ENCODE measurements at places on chromosomes 6 and 20.

DNA sequence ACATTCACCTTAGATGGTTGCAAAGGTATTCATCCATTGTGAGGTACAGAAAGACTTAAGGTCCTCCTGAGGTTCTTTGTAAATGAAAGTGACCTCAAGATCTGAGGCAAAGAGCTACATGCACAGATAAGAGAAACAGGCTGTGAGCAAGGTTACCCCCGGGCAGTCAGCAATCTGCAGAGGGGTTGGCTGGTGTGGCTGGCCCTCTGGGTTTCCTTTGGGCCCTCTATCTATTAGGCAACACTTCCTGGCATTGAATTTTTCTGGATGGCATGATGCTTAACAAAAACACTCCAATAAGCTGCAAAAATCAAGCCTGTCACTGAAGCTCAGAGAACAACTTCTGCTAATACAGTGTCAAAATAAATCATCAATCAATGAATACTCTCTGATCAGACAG lies 48.9 kb upstream of the RALGAPA2 start:
- DNase-seq = no peak

DNA sequence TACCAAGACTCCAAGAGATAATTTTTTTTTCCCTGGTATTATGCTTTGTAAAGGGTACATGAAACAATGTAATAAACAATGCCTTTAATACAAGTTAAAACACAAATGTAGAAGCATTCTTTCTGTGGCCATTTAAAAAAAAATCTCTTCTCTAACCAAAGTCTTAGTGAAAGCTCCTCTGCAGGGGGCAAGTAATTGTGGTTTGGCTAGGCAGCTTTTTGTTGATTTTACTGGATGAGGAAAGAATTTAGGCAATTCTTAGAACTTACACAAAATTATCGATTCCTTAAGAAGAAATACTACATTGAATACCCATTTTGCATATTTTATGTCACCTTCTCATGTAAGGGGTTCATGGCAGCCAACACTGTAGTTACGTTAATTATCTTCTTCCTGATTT lies 12.4 kb downstream of the TFB1M start:
- no peak for DNase-seq

DNA sequence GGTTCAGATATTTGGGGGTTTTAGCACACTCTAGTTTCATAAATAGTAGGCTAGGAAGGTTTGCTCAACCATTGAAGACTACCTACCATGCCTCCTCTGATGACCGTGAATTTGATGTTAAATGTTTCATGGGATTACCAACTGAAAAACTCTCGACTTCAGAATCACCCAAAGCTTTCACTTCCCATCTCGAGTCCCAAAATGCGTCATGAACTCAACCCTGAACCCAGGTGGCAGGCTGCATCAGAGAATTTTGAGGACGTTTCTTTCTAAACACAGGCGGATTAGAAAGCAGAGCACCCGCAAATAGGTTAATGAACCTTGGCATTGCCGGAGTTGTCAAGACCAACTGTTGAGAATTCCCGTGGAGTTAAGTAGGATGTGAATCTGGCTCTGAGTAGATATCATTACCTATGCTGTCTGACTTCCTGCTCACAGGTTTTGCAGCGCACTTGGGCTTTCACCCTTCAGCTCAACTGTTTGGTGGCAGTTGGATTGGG lies 98.4 kb upstream of the ADTRP start:
- DNase-seq = no peak

DNA sequence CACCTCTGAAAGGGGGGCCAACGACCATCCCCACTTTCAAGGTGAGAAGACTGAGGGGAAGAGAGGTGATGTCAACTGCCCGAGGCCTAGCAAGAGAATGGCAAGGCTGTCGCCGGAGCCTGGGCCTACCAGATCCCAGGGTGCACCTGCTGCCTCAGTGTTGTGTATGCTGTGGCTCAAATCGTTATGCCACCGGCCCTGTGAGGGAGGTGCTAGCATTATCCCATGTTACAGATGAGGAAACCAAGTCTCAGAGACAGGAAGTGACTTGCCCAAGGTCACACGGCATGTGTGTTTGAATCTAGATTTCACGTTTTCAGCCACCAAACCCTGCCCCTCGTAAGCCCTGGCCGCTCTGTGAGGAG lies 152.5 kb downstream of the CEBPB start:
- no peak for DNase-seq

All from D341Med (cell line).